Sigmoid colon (tissue), 7 donors: ENCODE measurements at places on chromosomes 6 and 20. TPM values are rescaled to one million over a fixed set of nuclear protein-coding genes. Genes with fewer than 3 reads are reported as not detected.

DNA sequence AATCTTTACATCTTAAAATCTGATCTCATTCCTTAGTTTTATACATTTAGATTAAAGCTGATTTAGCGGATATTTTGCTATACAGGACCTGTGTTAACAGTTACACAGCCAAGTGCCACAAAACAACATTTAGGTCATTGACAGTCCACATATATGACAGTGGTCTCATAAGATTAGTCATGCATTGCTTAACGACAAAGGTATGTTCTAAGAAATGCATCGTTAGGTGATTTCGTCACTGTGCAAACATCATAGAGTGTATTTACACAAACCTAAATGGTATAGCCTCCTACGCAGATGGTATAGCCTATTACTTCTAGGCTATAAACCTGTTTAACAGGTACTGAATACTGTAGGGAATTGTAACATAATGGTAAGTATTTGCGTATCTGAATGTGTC lies 21.6 kb downstream of the ADGRG6 start:
- DNase-seq: no peak
- H3K27me3 ChIP-seq: no peaks in the 10 kb centered on the region
- H3K36me3 ChIP-seq: no peaks in the 10 kb centered on the region
- H3K27ac ChIP-seq: no peak overlapping the region
- H3K4me3 ChIP-seq: no peak overlapping the region

DNA sequence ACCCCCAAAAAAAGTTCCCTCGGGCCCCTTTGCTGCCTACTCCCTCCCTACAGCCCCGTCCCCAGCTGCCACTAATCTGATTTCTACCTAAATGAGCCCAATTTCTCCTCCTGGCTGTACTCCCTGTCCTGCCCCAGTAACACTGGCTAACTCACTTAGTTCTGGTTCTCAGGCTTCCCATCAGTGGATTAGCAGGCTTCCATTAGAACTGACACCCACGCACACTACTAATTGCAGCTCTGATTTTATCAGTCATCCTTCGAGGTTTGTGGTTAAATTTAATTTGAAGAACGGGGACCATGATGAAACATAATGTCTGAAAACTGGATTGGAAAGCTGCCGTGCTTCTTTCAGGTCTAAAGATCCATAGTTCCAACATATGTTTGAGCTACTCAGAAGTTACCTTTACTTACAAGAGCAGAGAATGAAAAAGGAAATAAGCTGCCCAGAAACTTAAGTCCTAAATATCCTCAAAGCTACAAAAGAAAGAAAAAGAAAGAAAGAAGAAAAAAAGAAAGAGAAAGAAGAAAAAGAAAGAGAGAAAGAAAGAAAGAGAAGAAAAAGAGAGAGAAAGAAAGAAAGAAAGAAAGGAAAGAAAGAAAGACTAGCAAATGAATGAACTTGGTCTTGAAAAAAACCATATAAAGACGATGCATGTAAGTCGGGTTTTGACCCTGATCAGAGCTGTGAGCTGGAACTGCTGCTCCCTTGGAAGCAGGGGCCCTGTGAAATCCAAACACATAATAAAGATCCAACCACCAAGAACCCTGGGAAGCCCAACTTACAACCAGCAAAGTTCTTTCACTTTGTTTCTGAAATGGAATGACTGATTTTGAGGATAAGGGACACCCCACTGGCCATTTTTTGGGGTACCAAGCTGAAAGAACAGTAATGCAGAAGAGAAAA lies 51.7 kb downstream of the CNKSR3 start:
- peak overlapping the region; percentile 75 for H3K27ac ChIP-seq
- H3K4me3 ChIP-seq: peak overlapping the region; percentile 23
- no peaks in the 10 kb centered on the region for H3K27me3 ChIP-seq
- H3K36me3 ChIP-seq: no peaks in the 10 kb centered on the region
- H3K4me1 ChIP-seq: peaks cover 65% of the 10 kb centered on the region
- DNase-seq: no peak

- no peak for DNase-seq
- H3K27me3 ChIP-seq: no peaks in the 10 kb centered on the region
- no peak overlapping the region for H3K27ac ChIP-seq
Observed at GRCh38 chr6:150406948-150407347, 38.1 kb downstream of the IYD start.

- no peaks in the 10 kb centered on the region for H3K4me1 ChIP-seq
- H3K4me3 ChIP-seq: no peak overlapping the region
- H3K27ac ChIP-seq: no peak overlapping the region
- no peak for DNase-seq
Observed at GRCh38 chr6:2721219-2721618, 29.5 kb downstream of the MYLK4 start.

- no peak for DNase-seq
- no peaks in the 10 kb centered on the region for H3K36me3 ChIP-seq
- no peaks in the 10 kb centered on the region for H3K4me1 ChIP-seq
- peaks cover 15% of the 10 kb centered on the region for H3K27me3 ChIP-seq
- H3K4me3 ChIP-seq: no peak overlapping the region
- H3K27ac ChIP-seq: no peak overlapping the region
Observed at GRCh38 chr20:982754-983153, 19.4 kb downstream of the RSPO4 start.

GRCh38 chr20:36463212-36464061 lies 77.9 kb upstream of the MYL9 start:
- H3K4me3 ChIP-seq: peak overlapping the region; percentile 81
- peak overlapping the region; percentile 98 for H3K27ac ChIP-seq
- H3K36me3 ChIP-seq: no peaks in the 10 kb centered on the region
- peaks cover 67% of the 10 kb centered on the region for H3K4me1 ChIP-seq
- DNase-seq: no peak
- H3K27me3 ChIP-seq: no peaks in the 10 kb centered on the region

DNA sequence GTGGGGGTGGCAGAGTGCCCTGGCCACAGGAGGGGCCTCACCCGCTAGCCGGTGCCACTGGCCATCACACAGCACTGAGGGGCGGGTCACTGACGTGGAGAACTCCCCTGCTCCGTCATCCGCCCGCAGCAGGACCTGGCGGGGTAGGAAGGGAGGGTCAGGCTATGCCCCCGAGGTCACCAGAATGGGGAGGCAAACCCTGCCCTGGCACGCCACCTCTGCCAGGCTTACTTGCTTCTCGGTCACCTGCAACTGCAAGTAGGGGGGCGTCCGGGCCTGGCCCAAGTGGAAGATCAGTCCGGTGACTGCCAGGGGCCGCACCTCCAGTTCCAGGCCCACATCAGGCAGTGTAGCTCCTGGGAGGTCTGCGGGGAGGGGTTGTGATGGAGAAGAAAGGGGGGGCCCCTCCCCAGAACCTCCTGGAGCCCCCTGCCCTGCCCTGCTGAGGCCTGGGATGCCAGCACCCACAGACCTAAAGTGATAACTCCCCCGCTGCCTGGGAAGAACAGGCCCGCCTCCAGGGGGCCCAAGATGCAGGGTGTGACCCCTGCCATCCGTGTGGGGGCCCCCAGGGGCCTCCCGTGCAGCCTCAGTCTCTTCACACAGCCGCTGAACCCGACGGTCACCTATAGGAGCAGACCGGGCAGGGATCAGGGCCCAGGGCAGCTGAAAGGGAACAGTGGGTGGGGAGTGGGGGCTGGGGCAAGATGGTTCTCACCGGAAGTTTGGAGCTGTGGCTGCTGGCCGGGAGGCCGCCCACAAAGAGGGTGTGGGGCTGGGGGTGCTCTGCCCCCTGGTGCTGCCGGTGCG lies 7.4 kb downstream of the ADRM1 start:
- H3K4me3 ChIP-seq: no peak overlapping the region
- no peaks in the 10 kb centered on the region for H3K27me3 ChIP-seq
- peaks cover 31% of the 10 kb centered on the region for H3K4me1 ChIP-seq
- DNase-seq: no peak
- no peak overlapping the region for H3K27ac ChIP-seq
- peaks cover 86% of the 10 kb centered on the region for H3K36me3 ChIP-seq

DNA sequence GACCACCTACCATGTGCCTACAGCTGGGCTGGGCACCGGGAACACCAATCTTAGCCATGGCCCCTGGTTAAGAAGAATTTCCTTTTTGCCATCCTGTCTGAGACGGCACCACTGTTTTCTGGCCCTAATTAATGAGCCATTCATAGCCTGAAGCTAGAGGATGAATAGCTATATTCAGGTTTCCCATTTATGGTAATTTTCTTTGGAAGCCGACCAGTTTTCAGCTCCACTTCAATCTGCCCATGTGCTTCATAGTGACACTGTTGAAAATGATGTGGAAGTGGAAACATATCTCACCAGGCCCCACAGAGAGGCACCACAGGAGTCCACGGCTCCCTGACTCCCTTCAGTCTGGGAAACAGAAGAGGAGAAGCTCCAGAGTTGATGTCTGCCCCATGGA lies 22.6 kb upstream of the ULBP3 start:
- no peaks in the 10 kb centered on the region for H3K36me3 ChIP-seq
- no peak overlapping the region for H3K27ac ChIP-seq
- H3K27me3 ChIP-seq: peaks cover 4% of the 10 kb centered on the region
- no peaks in the 10 kb centered on the region for H3K4me1 ChIP-seq

DNA sequence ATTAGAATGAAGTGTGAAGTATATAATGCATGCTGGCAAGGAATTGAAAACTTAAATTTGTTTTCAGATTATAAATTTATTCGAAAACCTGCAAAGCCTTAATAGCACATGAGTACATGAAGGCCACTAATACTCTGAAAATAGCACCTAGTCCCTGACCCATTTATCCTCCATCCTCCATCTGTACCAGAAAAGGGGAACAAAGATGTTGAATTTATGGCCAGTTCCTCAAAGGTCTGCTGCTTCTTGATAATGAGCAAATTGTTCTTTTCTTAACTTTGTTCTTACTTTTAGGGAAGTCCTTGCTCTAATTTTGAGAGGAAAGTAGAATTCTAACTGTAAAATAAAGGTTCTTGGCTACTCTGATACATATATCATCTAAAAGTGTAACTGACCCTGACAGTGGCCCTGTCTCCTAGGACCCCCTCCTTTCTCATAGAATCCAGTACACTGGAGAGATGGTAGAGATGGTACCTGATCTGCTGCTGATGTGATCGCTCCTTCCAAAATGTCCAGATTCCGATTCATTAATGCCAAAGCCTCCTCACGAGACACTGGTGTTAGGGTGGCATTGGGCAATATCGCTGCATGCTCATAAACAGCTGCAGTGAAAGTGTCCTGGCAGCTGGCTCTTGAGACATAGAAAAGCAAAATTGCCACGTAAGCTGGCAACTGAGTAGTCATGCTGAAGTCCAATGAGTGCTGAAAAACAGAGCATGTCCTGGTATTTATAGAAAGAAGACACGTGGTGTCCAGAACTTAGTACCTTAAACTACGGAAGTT lies at the start of gene VNN1:
TSS of gene VNN1 (minus strand) at position 704 of the 783 bp plus-strand sequence. CDS start at position 684, 20 bp downstream.
- H3K36me3 ChIP-seq: no peaks in the 10 kb centered on the region
- DNase-seq: peak; percentile 74
- no peaks in the 10 kb centered on the region for H3K27me3 ChIP-seq

- H3K36me3 ChIP-seq: no peaks in the 10 kb centered on the region
- no peak overlapping the region for H3K4me3 ChIP-seq
Observed at GRCh38 chr6:74041420-74041819, 345.4 kb downstream of the CD109 start.

- no peaks in the 10 kb centered on the region for H3K27me3 ChIP-seq
- H3K27ac ChIP-seq: peak overlapping the region; percentile 77
- H3K36me3 ChIP-seq: peaks cover under 1% of the 10 kb centered on the region
- no peak overlapping the region for H3K4me3 ChIP-seq
Observed at GRCh38 chr20:41178904-41179432, 41.6 kb downstream of the PLCG1 start.

DNA sequence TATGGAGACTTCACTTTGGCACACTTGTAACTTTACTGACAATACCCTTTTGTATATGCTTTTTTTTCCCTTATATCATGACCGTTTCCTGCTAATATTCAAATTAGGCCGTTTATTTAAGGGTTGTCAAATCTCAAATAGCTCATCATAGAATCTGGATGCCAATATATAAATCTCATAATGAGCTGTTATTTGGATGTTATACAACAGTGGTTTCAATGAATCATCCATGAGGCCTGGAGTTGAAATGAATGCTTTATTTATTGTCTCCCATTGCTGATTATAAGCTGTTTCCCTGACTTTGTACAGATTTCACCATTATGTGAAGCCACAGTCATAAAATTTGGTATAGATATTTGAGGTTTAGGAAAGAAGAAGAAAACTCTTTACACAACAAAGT lies 256.1 kb downstream of the PLCB1 start:
- no peak overlapping the region for H3K4me3 ChIP-seq
- no peak for DNase-seq
- peaks cover 20% of the 10 kb centered on the region for H3K4me1 ChIP-seq
- no peak overlapping the region for H3K27ac ChIP-seq
- H3K36me3 ChIP-seq: no peaks in the 10 kb centered on the region

- no peaks in the 10 kb centered on the region for H3K36me3 ChIP-seq
- DNase-seq: no peak
- no peak overlapping the region for H3K4me3 ChIP-seq
- H3K27ac ChIP-seq: no peak overlapping the region
- no peaks in the 10 kb centered on the region for H3K27me3 ChIP-seq
Observed at GRCh38 chr6:56043761-56044160, 168.4 kb upstream of the BMP5 start.

GRCh38 chr6:87724983-87725811 lies 23.2 kb upstream of the AKIRIN2 start:
- no peak overlapping the region for H3K4me3 ChIP-seq
- no peak for DNase-seq
- H3K4me1 ChIP-seq: peaks cover 9% of the 10 kb centered on the region
- no peaks in the 10 kb centered on the region for H3K27me3 ChIP-seq
- H3K36me3 ChIP-seq: no peaks in the 10 kb centered on the region

DNA sequence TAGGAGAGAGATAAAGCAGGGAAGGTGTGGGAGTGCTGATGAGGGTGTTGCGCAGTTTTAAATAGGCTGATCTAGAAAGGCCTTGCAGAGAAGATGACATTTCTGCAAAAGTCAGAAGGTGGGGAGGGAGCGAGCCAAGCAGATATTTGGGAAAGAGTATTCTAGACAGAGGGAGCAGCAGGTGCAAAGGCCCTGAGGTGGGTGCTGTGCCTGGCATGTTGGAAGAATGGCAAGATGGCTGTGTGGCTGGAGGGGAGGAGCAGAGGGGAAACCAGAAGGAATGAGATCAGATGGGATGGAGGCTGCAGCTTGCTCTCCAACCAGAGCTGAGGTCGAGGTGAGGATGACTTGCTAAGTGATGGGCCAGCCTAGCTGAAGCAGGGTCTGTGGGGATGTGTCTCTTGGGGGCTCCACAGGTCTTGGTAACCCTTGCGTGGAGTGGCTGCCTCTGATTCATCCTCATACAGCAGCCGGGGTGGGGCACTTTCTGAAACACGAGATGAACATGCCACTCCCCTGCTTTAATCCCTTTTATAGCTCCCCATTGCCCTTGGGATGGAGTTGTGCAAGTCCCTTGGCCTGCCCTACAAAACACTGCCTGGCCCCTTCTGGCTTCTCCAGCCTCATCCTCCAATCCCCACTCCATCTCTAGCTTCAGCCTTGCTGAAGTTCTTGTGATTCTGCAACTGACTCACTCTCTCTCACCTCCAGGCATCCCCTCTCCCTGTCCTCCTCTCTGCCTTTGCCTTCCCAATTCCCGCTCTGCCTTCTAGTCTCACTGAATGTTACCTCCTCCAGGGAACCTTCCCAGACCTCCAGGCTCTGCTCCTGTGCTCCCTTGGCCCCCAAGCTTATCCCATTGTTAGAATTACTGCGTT lies 94.1 kb downstream of the CDH22 start:
- no peaks in the 10 kb centered on the region for H3K36me3 ChIP-seq
- no peaks in the 10 kb centered on the region for H3K4me1 ChIP-seq
- DNase-seq: peak; percentile 71

The BMP6 gene
- 2.2 TPM for total RNA-seq

The CCDC167 gene
- 19.1 TPM for total RNA-seq

The BMP5 gene
- 0.28 TPM for total RNA-seq

The ZSCAN23 gene
- 2.1 TPM for total RNA-seq

The DUSP15 gene
- 1.7 TPM for total RNA-seq

The SCGN gene
- 11.5 TPM for total RNA-seq

The HLA-DPB1 gene
- 39.2 TPM for total RNA-seq

The ADGB gene
- not detected for total RNA-seq

The C6orf47 gene
- total RNA-seq: 25.0 TPM

The GRM4 gene
- not detected for total RNA-seq
